T-helper 17 cell (primary cell): ENCODE measurements at places on chromosomes 5 and 9. TPM values are rescaled to one million over a fixed set of nuclear protein-coding genes. Genes with fewer than 3 reads are reported as not detected.

- no peaks in the 10 kb centered on the region for H3K4me1 ChIP-seq
- DNase-seq = no peak
- H3K4me3 ChIP-seq = no peak overlapping the region
- no peaks in the 10 kb centered on the region for H3K36me3 ChIP-seq
Measured at GRCh38 chr5:21791304-21791703, 1061.8 kb downstream of the CDH12 start.

GRCh38 chr5:154851351-154851750 lies 948 bp upstream of the FAXDC2 start:
- no peak overlapping the region for H3K4me3 ChIP-seq
- H3K27ac ChIP-seq = peak overlapping the region; percentile 41
- peaks cover 4% of the 10 kb centered on the region for H3K4me1 ChIP-seq
- DNase-seq = no peak

- no peaks in the 10 kb centered on the region for H3K36me3 ChIP-seq
- DNase-seq = no peak
- no peak overlapping the region for H3K27ac ChIP-seq
Measured at GRCh38 chr5:168401880-168402279, 84.4 kb upstream of the RARS1 start.

GRCh38 chr5:160270704-160271103 lies 41.4 kb downstream of the FABP6 start:
- no peak overlapping the region for H3K27ac ChIP-seq
- no peaks in the 10 kb centered on the region for H3K4me1 ChIP-seq
- H3K4me3 ChIP-seq = no peak overlapping the region
- H3K36me3 ChIP-seq = no peaks in the 10 kb centered on the region
- peaks cover 17% of the 10 kb centered on the region for H3K27me3 ChIP-seq

AMBP gene
- not detected for total RNA-seq

PHYHD1 gene
- total RNA-seq = not detected

SLC36A2 gene
- not detected for total RNA-seq

GRCh38 chr9:20786807-20787206 lies 102.7 kb downstream of the FOCAD start:
- H3K36me3 ChIP-seq = peaks cover 17% of the 10 kb centered on the region
- no peak overlapping the region for H3K4me3 ChIP-seq
- peaks cover 8% of the 10 kb centered on the region for H3K4me1 ChIP-seq

DNA sequence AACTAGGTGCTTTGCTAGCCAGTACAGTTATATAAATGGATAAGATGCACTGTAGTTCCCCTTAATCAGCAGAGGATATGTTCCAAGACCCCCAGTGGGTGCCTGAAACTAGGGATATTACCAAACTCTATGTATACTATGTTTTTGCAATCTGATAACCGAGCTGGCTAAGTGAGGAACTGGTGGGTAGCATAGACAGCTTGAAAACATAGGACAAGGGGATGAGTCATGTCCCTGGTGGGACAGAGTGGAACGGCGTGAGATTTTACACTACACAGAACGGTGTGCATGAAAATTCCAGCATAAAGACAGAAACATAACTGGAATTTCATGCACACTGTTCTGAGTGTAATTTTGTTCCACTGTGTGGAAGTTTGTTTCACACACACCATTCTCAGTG lies 86.9 kb downstream of the BASP1 start:
- H3K4me1 ChIP-seq = no peaks in the 10 kb centered on the region
- no peak overlapping the region for H3K4me3 ChIP-seq
- no peaks in the 10 kb centered on the region for H3K27me3 ChIP-seq
- no peaks in the 10 kb centered on the region for H3K36me3 ChIP-seq
- no peak overlapping the region for H3K27ac ChIP-seq

GRCh38 chr9:122857815-122858214 lies 29.4 kb upstream of the PDCL start:
- H3K36me3 ChIP-seq = peaks cover 3% of the 10 kb centered on the region
- H3K27me3 ChIP-seq = no peaks in the 10 kb centered on the region
- DNase-seq = no peak

FOXD4L6 gene
- total RNA-seq = not detected

NHP2 gene
- 62.4 TPM for total RNA-seq

- H3K4me3 ChIP-seq = no peak overlapping the region
- no peaks in the 10 kb centered on the region for H3K4me1 ChIP-seq
- no peaks in the 10 kb centered on the region for H3K36me3 ChIP-seq
- H3K27me3 ChIP-seq = peaks cover 17% of the 10 kb centered on the region
- no peak for DNase-seq
- no peak overlapping the region for H3K27ac ChIP-seq
Measured at GRCh38 chr9:78358329-78359051, 61.6 kb downstream of the PSAT1 start.

BRD3 gene
- total RNA-seq = 31.5 TPM

GRCh38 chr5:174535669-174536068 lies 188.7 kb upstream of the MSX2 start:
- H3K27me3 ChIP-seq = peaks cover 10% of the 10 kb centered on the region
- peaks cover 4% of the 10 kb centered on the region for H3K36me3 ChIP-seq
- DNase-seq = no peak

DNA sequence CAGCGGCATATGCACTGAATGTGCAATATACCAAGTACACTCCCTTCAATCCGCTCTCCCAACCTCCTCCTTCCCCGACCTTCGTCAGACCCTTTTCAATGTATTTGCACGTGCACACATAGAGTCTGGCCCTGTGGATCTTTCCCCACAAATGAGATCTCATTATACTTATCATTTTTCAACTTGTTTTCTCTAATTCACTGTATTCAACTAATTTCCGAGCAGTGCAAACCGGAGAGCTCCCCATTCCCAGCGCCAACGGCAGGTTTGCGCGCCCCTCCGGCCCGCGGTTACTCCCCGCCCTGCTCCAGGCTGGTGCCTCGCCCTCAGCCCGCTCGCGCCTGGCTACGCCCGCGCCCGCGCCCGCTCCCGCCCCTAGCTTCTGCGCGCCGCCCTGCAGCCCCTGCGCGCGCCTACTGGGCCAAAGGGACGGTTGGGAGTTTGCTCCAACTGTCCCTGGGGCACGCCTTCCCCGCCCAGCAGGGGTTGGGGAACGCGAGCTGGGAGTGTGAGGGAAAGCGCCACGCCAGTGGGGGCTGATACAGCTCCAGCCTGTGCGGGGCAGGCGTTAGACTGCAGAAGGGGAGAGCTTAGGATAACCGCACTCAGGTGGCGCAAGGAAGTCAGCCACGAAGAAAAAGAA lies 3.3 kb upstream of the CDC20B start:
- H3K4me1 ChIP-seq = peaks cover 28% of the 10 kb centered on the region
- H3K27me3 ChIP-seq = peaks cover 74% of the 10 kb centered on the region
- H3K4me3 ChIP-seq = peak overlapping the region; percentile 78
- peak; percentile 24 for DNase-seq

DNA sequence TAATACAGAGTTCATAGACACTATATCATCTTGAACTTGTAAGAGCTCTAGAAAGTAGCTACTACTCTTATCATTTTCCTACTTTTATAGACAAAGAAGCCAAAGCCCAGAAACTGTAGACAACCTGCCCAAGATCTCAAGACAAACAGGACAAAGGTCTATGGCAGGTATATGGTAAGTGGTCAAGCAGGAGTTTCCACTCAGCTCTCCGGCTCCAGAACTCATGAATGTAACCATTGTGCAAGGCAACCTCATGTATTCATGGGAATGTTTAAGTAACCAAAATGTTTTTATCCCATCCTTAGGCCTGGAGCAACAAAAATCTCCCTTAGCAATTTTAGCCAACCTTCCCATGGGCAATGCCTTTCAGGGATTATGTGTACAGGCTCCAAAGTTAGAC lies 163.4 kb upstream of the PUM3 start:
- H3K36me3 ChIP-seq = no peaks in the 10 kb centered on the region
- H3K27me3 ChIP-seq = no peaks in the 10 kb centered on the region
- H3K4me1 ChIP-seq = no peaks in the 10 kb centered on the region
- DNase-seq = no peak
- no peak overlapping the region for H3K27ac ChIP-seq

DNA sequence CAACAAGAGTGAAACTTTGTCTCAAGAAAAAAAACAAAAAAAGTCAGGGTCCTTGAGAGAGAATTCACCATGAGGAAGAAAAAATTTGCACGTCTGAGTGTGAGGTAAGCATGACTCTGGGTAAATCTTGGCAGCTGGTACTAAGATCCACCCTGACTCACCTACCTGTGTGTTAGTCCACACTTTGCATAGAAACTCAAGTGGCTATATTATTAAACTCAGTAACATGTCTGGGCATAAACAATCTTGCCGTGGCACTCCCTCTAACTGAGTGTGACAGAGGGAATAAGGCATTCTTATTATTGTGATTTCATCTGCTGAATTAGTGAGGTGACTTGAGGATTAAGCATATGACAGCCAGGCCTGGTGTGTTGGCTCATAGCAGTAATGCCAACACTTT lies 259.4 kb upstream of the VLDLR start:
- no peaks in the 10 kb centered on the region for H3K36me3 ChIP-seq
- no peak overlapping the region for H3K4me3 ChIP-seq
- no peaks in the 10 kb centered on the region for H3K4me1 ChIP-seq
- no peak for DNase-seq
- no peak overlapping the region for H3K27ac ChIP-seq

DNA sequence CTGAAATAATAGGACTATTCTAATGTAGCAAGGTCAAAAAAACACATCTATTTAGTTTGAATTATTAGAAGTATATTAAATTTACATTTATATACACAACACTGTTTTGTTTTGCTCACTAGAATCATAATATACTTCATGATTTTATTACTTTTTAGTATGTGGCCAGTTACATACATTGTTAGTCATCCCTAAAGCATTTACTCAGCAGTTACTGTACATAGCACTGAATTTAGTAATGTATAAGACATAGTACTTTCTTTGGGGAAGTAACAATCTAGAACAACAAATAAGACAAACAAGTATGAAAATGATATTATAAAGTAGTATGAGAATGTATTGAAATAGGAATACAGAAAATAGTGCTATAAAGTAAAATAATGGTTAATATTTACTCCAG lies 28.2 kb downstream of the ERCC8 start:
- H3K4me3 ChIP-seq = no peak overlapping the region
- H3K36me3 ChIP-seq = peaks cover 12% of the 10 kb centered on the region
- H3K4me1 ChIP-seq = peaks cover 2% of the 10 kb centered on the region
- H3K27ac ChIP-seq = no peak overlapping the region
- H3K27me3 ChIP-seq = no peaks in the 10 kb centered on the region
- no peak for DNase-seq

DNA sequence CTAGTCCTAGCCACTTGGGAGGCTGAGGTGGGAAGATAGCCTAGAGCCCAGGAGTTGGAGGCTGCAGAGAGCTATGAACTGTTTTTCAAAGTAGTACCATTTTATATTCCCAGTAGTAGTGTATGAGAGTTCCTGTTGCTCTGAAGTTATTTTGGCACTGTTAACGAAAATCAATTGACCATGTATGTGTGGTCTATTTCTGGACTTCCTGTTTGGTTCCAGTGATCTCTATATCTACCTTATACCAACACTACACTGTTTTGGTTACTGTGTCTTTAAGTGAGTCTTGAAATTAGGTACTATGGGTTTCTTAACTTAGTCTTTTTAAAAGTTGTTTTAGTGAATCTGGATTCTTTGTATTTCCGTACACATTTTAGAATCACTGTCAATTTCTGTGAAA lies 13.6 kb downstream of the SLF1 start:
- H3K27ac ChIP-seq = no peak overlapping the region
- H3K4me1 ChIP-seq = peaks cover 2% of the 10 kb centered on the region
- DNase-seq = no peak
- no peak overlapping the region for H3K4me3 ChIP-seq

DNA sequence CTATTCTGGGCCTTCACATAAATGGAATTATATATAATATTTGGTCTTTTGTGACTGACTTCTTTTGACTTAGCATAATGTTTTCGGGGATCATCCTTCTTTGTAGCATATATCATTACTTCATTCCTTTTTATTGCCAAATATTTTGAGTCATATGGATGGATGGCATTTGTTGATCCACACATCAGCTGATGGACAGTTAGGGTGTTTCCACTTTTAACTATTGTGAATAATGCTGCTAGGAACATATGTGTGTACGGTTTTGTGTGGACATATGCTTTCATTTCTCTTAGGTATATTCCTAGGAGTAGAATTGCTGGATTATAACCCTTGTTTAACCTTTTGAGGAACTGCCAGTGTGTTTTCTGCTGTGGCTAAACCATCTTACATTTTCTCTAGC lies 249.6 kb downstream of the FANCC start:
- no peak for DNase-seq
- no peak overlapping the region for H3K27ac ChIP-seq
- no peaks in the 10 kb centered on the region for H3K27me3 ChIP-seq
- no peaks in the 10 kb centered on the region for H3K4me1 ChIP-seq

DNA sequence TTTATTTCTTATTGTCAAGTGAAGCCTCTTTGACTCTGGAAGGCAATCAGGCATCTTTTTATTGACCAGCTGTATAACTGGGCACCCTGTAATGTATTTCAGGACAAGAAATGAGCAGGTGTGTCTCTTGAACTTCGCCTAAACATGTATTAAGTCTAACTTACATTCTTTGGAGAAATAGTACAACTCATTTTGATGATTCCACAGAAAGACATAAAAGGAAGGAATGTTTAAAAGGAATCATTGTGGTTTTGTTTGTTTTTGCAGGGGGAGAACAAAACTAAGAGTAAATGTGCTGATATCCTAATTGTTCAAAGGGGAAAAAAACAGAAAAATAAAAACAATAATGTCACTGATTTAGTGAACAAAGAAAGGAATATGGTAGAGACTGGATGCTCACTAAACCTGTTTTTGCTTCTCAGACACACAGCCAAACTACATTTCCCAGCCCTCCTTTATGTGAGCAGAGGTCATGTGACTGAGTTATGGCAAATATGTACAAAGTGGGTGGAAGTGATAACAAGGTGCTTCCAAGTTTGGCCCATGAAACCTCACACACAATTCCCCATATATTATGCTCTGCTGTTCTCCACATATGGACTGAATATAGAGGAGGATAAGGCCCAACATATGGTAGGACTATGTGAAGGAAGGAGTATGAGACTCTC lies 150.6 kb upstream of the ACOT12 start:
- no peak overlapping the region for H3K4me3 ChIP-seq
- H3K4me1 ChIP-seq = peaks cover 6% of the 10 kb centered on the region
- H3K27me3 ChIP-seq = no peaks in the 10 kb centered on the region

- no peak overlapping the region for H3K27ac ChIP-seq
- H3K36me3 ChIP-seq = no peaks in the 10 kb centered on the region
- DNase-seq = no peak
- H3K4me3 ChIP-seq = no peak overlapping the region
- no peaks in the 10 kb centered on the region for H3K27me3 ChIP-seq
- no peaks in the 10 kb centered on the region for H3K4me1 ChIP-seq
Measured at GRCh38 chr5:28512648-28513047, 1474.3 kb upstream of the CDH9 start.

NAA35 gene
- total RNA-seq = 18.8 TPM

DNA sequence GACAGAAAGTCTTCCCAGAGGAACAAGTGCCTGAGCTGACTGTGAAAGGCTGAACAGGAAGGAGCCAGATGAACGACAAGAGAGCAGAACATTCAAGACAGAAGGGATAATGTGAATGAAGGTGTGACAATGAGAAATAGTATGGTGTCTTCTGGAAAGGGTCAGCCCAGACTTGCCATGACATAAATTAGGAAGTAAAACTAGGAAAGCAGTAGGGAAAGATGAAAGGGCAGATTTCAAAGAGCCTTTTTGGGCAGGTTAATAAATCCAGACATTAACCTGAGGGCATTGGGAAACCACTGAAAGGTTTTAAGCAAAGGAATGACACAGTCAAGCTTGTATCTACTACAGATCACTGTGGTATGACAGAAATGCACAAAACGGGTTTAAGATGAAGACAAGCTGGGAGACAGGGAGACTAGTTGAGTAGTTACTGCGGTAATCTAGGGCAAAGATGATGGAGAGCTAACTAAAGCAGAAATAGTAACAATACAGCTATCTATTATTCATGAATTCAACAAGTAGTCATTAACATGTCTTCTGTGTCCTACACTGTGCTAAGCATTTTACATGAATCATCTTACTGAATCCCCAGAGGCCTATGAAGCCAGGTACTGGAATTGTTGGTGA lies 580.9 kb upstream of the WWC1 start:
- H3K4me1 ChIP-seq = no peaks in the 10 kb centered on the region
- no peak overlapping the region for H3K4me3 ChIP-seq
- DNase-seq = no peak
- H3K27me3 ChIP-seq = peaks cover 12% of the 10 kb centered on the region
- peaks cover 3% of the 10 kb centered on the region for H3K36me3 ChIP-seq
